ENCODE measurements at places on chromosomes 11 and 22.

DNA sequence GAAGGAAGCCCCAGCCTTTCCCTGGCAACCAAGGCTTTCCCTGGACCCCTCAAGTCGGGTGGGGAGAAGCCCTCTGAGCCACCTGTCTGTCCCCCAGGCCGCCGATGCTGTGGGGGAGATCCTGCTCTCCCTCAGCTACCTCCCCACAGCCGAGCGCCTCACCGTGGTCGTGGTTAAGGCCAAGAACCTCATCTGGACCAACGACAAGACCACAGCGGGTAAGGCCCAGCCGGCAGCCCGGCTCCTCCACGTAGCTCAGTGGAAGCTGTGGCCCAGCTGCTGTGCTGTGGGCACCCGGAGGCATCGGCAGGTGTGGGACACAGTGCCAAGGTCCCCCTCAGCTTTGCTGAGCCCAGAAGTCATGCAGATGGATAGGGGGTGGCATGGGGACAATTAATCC is 12.2 kb upstream of the RHOD start:
- no peak for DNase-seq

DNA sequence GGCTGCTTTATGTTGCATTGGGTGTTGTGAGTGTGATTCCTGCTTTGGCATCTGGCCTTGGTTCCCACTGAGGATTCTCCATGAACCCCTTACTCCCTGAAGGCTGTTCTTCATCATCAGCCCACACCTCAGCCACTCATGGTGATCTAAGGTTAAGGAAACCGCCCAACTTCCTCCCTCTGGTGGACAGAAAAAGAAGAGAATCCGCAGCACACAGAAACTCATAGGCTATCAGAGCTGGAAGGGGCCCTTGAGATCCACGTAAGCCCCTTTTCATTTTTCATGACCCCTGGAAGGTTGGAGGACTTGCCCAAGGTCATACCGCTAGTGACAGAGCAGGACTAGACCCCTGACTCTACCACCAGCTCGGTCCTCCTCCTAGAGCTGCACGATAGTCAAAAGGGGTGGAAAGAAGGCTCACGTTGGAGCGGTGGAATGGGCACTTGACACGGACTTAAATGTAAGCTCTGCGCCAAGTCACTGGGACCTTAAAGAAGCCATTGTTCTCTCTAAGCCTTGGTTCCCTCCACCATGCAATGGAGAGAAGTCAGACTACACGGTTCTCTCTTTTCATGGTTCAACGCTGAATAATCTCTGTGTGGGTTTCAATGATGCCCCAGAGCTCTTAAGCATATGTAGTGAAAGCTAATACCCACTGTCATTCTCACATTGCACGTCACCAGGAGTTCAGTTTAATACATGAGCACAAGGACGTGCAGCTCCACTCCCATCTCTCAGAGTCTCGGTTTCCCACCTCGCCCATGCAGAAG is 83.6 kb upstream of the CRTAM start:
- no peak for DNase-seq

- DNase-seq: no peak
These were observed 68.9 kb upstream of the HEPHL1 start for GRCh38 chr11:93952082-93952780.

DNA sequence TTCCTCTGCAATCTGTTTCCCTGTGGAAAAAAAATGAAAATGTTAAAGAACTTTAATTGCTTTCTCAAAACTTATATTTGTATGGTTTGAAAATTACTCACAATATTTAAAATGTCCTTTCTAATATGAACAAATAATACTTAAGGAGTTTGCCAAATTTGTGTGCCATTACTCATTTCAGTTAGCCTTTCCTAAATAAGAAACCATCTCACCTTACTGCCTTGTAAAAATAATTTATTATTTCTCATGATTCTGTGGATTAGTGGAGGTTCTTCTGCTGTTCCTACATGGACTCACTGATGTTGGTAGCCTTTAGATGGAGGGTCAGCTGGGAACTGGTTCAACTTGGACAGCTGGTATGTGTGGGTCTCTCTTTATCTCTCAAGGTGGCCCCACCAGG is 428.6 kb downstream of the CNTN5 start:
- DNase-seq: no peak

- no peak for DNase-seq
These were observed 6.7 kb upstream of the TSKU start for GRCh38 chr11:76776472-76776871.

- no peak for DNase-seq
These were observed 862 bp upstream of the CENATAC start for GRCh38 chr11:118996926-118997626.

DNA sequence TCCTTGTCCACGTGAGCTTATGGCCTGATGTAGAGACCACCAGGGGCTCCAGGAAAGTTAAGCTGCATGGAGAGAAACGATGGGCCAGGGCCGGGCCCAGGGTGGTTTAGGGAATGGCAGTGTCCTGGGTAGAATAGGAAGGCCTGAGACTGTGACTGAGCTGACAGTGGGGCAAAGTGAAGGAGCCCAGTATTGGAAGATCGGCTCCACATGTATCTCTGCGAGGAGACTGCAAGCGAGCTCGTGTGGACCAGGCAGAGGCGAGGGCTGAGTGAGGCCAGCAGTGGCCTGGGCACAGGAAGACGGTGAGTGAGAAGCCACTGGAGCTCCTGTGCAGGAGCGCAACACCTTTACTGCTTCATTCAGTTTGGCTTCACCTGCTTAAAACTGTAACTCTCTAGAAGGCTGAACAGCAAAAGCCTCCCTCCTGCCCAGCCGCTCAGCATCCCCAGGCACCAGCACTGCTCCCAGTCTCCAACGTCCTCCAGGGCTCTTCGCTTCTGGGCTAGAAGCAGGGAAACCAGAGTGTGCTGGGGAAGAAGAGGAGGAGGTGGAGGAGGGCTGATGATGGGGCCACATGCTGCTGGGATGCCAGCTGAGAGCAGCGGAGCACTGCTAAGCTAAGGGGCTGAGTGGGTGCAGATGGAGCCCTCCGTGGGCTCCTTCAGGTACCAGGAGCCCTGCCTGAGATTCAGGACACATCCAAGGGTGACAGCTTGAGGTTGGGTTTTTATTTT is 13.5 kb downstream of the TCIRG1 start:
- DNase-seq: no peak

- DNase-seq: no peak
These were observed 7.6 kb upstream of the CDC42EP1 start for GRCh38 chr22:37552524-37553163.

- no peak for DNase-seq
These were observed 2.2 kb upstream of the ZFTA start for GRCh38 chr11:63770763-63771162.

DNA sequence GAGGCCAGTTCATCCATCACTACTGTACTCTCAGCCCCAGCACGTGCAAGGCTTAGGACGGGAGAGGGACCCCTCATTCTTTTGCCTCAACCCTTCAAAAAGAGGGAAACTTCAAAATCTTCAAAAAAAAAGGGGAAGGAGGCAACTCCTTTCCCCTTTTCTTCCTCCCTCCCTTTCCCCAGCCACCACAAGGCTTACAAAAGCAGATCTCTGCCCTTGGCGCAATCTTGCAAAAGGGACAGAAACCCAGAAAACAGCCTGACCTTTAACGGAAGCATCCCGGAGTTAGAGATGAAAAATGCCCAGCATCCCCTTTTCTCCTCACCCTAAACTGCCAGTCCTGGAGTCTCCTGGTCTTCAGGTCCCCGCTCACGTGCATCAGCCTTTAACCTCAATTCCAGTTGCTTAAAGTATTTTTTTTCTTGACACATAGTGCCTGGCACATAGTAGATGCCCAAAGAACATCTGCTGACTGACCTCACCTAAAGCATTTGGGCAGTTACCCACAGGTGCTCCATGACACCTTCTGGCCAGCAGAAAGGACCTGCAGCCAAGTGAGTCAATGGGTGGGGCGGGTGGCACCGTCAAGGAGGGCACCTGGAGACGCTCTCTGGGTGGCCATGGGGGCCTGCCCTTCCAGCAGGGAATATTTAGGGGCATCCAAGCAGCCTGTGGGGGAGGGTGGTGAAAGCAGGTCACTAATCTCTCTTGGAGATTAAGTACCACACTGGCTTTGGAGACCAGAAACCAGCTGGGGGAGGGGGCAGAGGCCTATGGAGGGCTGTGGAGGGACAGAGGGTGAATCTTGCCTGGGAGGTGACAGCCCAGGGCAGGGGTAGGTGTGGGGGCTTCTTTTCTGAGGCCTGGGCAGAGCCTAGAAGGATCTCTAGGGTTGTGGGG is 16.3 kb downstream of the NECTIN1 start:
- DNase-seq: no peak

DNA sequence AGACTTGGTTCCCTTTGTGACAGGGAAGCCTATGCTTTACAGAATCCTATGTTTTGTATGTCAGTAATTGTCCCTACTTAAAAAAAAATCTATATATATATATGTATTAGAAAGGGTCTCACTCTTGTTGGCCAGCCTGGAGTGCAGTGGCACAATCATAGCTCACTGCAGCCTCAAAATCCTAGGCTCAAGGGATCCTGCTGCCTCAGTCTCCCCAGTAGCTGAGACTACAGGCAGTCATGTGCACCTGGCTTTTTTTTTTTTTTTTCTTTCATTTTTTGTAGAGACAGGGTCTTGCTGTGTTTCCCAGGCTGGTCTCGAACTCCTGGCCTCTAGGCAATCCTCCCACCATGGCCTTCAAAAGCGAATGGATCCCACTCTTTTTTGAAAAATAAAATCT is 2.1 kb upstream of the NEAT1 start:
- DNase-seq: no peak

GRCh38 chr11:537622-538430 is 499 bp downstream of the LRRC56 start:
- DNase-seq: no peak

- DNase-seq: no peak
These were observed 216.9 kb downstream of the CADM1 start for GRCh38 chr11:115287266-115287665.

GRCh38 chr11:46348566-46349401 is 1.5 kb downstream of the DGKZ start:
- no peak for DNase-seq

DNA sequence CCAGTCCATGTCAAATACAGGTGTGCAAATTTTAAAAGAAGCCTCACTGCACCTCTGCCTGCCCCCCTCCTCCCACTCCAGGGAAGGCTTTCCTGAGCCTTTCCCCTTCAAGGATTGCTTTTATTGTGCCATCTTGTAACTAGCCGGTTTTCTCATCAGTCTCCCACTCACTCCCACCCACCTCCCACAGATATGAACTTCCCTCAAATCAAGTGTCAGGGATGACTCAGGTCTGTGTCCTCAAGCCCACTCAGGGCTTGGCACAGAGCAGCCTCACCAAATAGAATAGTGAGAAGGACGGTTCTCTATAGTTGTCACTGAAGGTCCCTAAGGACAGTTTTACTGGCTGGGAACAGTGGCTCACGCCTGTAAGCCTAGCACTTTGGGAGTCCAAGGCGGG is 43.0 kb downstream of the THAP12 start:
- no peak for DNase-seq

GRCh38 chr11:83522911-83523310 is 236.7 kb upstream of the CCDC90B start:
- DNase-seq: no peak

GRCh38 chr22:30694171-30694639 is 469 bp upstream of the OSBP2 start:
- DNase-seq: peak; percentile 25

- DNase-seq: no peak
These were observed 71.8 kb downstream of the PDE2A start for GRCh38 chr11:72602250-72602904.

- DNase-seq: no peak
These were observed 2.6 kb upstream of the FADS3 start for GRCh38 chr11:61893981-61894380.

DNA sequence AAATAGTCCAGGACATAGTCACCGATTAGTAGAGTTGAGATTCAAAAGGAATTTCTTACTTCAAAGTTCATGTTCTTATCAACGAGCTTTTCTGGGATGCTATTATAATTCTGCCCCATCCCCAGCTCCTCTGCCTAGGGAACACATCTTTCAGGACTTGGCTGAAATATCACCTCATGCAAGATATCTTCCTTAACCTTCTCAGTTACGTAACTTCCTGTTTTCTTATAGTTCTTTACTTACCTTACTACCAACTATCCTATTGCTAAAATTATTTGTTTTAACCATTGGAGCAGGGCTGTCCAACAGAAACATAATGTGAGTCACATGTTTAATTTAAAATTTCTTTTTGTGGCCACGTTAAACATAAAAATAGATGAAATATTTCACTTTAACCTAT is 2.3 kb downstream of the NARS2 start:
- DNase-seq: no peak

GRCh38 chr11:105215528-105215927 is 76.0 kb upstream of the CARD18 start:
- DNase-seq: no peak

- DNase-seq: no peak
These were observed 61.0 kb upstream of the MYO18B start for GRCh38 chr22:25680956-25681355.

- no peak for DNase-seq
These were observed 6.4 kb upstream of the TSSC4 start for GRCh38 chr11:2393941-2394817.

DNA sequence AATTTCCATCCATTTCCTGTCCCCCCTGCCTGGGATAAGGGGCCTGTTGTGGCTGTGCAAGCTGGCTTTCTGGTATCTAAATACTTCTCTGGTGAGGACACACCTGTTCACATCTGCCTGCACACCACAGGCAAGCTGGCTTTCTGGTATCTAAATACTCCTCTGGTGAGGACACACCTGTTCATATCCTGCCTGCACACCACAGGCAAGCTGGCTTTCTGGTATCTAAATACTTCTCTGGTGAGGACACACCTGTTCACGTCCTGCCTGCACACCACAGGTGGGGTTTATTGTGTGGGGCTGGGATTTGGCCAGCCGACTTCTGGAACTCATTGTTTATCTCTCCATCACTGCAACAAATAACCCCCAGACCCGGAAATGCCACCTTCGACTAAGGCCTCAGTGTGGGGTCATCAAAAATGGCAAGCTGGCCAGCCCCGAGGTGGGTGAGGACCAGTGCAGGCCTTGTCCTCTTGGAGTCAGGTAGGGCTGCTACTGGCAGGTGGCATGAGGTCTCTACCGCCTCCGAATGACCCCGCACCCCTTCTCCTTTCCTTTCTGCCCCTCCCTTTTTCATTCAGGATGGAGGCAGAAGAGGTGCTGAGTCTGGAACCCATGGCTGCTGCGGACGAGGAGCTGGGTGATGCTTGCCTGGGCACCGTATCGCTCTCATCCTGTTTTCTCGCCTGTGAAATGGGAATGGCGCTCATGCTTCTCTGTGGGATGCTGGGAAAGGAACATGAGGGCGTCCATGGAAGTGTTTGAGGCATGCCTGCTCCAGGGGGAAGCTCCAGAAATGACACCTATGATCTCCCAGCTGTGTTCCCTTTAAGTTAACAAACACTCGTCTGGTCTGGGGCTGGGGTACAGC is 43.5 kb upstream of the MYEOV start:
- no peak for DNase-seq
